ENCODE measurements at places on chromosomes 4 and X.

DNA sequence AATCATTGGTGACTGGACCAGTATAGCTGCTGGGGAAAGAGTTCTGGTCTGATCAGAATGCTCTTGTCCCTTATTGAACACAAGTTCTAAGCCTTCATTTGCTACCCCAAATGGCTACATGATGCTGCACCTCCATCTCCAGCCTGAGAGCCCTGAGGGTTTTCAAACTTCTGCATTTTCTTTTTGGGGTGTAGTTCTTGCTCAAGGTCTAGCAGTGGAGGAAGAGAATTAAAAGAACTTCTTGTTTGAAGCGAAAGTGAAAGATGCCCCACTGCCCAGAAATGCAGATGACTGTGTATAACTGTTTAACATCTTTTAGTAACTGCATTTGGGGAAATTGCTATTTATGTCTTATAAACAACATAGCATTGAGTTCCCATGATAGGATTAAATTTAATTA lies 38.5 kb downstream of the LAMTOR3 start:
- DNase-seq: peak; percentile 73

DNA sequence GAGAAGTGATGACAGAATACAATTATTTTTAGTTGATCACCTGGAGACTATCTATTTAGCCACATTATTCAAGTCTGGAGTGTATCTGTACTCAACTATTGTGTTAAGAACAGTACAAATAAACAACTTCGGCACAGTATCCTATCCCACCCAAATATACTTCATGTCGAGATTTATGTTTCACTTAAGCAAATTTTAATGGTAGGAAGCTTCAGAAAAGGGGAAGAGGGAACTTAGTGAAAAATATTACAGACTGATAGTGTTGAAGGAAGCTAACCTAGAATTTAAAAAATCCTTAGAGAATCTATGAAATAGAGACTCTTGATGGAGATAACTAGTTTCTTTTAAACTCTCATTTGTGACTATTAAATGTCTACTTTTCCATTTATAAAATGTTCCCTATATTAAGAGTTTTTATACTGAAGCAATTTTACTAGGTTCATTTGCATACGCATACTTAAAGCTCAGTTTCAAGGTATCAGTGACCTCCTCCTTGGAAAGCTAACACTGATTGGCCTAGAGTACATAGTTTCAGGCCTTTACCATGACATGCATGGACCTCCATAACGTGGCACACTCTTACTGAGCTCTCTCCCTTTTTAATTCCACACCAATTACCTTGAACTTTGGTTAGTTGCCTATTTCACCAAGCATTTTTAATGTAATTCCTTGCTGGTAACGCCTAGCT lies 197.7 kb downstream of the CAMK2D start:
- no peak for DNase-seq

DNA sequence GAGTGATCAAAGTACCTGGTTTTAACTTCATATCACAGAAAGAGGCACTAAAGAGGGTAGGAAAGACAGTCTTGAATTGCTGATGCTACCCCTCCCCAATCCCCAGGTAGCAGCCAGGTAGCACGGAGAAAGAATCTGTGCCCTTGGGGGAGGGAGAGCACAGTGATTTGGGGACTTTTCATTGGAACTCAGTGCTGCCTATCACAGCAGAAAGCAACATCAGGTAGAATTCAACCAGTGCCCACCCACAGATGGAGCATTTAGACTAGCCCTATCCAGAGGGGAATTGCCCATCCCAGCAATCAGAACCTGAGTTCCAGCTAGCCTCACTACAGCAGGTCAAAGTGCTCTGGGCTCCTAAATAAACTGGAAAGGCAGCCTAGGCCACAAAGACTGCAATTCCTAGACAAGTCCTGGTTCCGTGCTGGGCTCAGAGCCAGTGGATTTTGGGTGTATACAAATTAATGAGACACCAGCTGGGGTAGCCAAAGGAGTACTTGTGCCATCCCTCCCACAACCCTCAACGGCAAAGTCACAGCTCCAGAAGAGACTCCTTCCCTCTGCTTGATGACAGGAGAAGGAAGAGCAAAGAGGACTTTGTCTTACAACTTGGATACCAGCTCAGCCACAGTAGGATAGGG lies 228.1 kb downstream of the THOC2 start:
- no peak for DNase-seq

DNA sequence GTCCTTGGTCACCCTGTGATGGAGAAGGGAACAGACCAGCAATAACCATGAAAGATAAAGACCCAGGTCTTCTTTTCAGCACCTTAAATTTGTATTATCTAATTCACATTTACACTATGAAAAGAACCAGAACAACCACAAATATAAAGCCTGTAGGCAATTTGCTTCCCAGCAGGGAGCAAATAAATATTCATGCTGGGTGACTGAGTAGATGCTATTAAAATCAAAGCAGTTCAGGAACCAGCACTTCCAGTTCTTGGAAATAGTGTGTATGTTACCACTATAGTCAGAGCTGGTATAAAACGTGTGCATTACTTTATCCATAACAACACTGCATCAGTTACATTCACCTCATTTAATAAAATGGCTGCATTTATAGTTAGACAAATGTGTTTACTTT lies 177.8 kb upstream of the ETNPPL start:
- no peak for DNase-seq
